ENCODE measurements at places on chromosomes 6 and 20.

- DNase-seq, result no peak
These were observed 86.8 kb downstream of the MOXD1 start for GRCh38 chr6:132314432-132314831.

DNA sequence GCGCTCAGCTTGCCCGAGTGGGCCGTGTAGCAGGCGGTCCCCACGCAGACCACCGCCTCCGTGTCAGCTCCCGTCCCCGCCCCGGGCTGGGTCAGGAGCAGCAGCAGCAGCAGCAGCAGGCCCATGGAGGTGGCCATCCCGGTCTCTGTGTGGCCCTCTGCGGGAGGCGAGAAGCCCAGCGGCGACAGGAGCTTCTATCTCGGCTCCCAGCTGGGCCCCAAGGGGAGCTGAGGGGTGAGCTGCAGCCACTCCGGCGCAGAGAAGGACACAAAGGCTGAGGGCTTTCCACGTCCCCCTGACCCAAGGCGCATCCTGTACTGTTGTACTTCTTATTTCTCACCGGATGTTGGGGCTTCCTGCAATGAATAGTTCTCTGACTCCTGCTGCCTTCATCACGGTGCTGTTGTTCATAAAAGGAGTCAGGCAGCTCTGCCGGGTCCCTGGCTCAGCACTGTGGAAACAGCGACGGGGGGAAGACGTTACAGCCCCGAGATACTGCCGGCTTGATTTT is at the start of gene CD93:
TSS of gene CD93 (minus strand) at position 269 of the 511 bp plus-strand sequence. CDS start at position 137, 132 bp downstream.
- peak; percentile 35 for DNase-seq

DNA sequence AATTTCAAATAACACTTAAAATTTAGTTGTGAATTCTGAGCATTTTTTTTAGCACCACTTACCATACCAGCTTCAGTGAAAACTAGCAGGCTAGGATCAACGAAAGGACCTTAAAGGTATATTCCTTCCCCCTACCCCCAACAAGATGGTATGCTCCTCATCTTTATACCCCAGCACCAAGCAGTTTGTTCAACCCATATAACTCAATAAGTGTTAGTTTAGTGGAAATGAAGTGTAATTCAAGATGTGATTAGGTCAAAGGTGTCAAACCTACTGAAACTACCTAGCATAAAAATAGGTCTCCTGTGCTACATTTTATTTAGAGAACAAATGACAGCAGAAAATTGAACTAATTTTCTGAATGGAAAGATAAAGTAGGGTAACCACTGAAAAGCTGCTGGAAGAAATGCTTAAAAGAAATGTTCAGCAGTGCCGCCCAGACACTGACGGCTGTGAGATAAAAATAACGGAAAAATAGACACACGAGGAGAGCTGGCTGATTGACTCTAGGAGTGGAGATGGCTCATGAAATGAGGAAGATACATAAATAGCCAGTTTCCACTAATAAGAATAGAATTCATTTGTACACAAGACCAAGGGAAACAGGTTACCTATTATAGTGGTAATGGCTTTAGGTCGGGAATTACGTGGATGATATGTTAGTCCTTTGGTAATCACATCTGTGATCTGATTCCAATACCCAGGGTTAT is 94.8 kb downstream of the IPCEF1 start:
- no peak for DNase-seq

DNA sequence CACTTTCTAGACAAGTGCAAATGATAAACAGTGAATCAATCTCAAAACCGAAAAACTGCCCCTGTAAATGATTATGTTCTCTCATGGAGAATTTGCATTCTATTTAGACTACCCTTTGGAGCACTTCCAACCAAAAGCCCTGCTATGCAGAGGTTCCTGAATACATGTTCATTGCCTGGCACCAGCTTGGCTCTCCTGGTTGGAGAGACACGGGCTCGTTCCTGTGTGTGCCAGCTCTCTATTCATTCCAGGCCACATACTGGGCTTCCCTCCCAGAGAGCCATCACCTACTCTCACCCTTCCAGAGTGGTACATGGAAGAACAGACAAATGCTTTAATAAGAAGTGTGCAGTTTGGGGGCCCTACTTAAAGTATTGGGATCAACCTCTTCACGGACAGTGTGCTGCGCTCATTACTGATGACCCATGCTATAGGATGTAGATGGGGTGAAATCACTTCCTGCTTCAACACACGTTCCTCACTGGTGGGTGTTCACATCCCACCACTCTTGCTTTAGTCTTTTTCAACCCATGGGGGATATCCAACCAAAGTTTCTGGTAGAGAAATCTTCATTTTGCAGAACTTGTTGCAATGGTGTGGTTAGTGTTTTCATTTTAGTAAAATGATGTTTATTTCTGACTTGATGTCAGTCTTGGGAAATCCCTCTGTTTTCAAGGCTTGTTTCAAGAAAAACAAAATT is 38.5 kb upstream of the NAA20 start:
- DNase-seq, result no peak

GRCh38 chr6:143183666-143184065 is 123.0 kb downstream of the AIG1 start:
- DNase-seq, result no peak

DNA sequence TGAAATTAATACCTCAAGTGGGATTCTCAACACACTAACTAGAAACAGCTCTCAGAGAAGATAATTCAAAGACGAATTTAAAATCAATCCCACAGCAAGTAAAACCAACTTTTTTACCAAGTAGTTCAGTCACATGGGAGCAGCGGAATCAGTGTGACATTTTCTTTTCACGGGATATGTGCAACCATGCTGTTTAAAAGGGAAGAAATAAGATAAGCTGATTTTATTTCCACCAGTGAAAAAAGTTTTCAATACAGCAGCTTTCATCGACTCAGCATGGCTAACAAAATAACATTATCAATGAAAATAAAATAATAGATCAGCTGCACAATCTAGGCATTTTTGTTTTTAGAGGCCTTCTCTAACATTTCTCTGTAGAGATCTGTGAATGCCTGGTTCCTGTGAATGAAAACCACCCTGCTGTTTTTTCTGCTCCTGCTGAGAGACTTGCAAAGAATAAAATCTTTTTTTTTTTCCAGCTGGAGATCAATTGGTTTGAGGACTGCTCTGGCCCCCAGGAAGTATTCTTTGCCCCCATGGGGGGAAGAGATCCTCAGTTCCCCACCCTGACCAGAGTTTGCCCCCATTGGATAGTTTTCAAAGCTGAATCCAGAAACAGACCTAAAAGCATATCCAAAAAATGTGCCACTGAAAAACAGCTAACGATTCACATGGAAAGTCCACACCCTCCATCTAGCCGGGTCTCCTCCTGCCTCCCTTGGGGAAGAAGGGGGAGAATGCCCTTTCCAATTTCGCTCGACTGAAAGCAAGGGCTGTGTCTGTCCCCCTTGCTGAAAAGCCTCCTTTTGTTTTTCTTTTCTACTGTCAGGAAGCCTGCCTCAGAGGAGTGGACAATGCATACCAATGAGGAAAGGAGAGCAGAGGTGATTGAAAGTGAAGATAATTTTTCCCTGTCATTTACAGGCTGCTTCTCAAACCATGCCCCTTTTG is 317.6 kb downstream of the PRKN start:
- DNase-seq, result no peak

GRCh38 chr6:55528624-55529023 is 50.4 kb downstream of the HMGCLL1 start:
- no peak for DNase-seq

GRCh38 chr6:1562171-1562955 is 47.4 kb upstream of the FOXC1 start:
- DNase-seq, result no peak

- DNase-seq, result no peak
These were observed 224.2 kb downstream of the DLL1 start for GRCh38 chr6:170066679-170067078.

GRCh38 chr6:165403006-165403595 is 93.7 kb upstream of the C6orf118 start:
- no peak for DNase-seq

DNA sequence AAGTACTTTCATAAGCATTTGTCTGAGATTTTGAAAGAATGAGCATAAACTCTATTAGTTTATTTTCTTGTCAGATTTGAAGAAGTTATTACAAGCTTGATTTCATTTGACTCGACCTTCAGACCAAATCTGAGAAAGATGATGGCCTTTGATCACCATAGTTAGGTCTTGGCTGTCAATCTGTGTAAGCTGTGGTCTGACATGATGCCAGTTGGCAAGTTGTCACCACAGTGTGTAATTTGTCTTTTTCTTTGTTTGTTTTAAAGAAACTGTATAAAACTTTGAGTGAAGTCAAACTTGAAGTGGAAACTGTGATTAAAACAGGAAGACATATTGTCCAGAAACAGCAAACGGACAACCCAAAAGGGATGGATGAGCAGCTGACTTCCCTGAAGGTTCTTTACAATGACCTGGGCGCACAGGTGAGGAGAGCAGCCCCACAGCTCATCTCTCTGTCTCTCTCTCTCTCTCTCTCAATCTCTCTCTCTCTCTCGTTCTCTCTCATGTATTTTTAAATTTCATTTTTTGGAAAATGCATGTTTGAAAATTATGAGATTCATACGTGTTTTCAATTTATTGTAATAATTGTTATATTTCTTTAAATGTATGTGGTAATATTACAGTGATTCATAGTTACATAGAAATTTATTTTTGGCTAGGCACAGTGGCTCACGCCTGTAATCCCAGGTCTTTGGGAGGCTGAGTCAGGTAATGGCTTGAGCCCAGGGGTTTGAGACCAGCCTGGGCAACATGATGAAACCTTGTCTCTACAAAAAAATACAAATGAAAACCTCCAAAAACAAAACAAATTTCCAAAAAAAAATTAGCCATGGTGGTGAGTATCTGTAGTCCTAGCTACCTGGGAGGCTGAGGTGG is 208.1 kb downstream of the UTRN start:
- DNase-seq, result no peak

GRCh38 chr6:34570066-34570833 is 14.1 kb upstream of the SPDEF start:
- DNase-seq, result no peak

DNA sequence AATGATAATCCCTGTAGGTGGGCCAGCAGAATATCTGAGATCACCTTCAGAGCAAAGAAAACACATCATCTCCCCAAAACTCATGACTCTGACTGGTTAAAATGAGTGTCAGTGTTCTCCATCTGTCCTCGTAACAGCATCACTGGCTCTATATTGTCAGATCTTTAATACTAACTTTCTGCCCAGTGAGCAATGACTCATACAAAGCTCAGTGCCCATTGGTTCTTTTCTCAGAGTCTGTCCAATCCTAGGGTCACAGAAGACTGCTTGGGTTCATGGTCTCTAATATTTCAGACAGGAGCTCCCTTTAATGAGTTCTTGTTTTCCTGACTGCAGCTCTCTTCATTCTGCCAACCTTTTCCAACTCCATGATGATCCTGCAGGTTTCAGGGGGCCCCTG is 36.4 kb downstream of the HLA-DPB1 start:
- peak; percentile 41 for DNase-seq

DNA sequence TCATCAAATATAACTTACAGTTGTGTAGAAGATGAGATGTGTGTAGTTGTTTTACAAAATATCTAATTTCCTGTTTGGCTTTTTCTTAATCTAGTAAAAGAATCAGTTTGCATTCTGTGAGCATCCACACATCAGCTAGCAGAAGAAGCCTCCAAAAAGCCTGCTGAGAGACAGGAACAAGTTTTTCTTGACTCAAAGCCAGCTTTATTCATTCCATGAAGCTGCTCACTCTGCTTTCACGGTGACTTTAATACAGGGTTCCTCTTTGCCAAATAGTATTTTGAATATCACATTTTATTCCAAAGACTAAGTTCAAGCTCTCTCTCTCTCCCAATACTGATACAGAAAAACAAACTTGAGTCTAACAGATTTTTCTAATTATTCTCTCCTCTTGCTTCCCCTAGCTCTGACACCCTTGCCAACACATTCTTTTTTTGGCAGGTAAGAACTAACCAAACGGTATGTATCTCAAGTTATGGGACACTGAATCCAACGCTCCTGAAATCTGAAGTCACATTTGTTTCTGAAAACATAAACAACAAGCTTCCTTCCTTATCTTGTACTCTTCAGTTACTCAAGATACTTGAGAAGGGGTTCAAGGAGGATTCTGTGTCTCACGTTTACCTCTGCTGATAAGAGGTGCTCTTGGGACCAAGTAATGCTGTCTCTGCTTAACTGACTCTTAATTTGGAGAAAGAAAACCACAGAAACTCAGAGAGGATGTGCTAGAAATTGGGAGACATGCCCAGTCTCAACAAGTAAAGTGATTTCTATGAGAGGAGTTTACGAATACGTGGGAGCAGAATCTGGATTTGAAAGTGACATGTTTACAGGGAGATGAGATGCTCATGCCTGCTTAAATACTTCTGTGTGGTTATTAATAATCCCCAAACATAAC is 184.2 kb upstream of the SPTLC3 start:
- peak; percentile 75 for DNase-seq

DNA sequence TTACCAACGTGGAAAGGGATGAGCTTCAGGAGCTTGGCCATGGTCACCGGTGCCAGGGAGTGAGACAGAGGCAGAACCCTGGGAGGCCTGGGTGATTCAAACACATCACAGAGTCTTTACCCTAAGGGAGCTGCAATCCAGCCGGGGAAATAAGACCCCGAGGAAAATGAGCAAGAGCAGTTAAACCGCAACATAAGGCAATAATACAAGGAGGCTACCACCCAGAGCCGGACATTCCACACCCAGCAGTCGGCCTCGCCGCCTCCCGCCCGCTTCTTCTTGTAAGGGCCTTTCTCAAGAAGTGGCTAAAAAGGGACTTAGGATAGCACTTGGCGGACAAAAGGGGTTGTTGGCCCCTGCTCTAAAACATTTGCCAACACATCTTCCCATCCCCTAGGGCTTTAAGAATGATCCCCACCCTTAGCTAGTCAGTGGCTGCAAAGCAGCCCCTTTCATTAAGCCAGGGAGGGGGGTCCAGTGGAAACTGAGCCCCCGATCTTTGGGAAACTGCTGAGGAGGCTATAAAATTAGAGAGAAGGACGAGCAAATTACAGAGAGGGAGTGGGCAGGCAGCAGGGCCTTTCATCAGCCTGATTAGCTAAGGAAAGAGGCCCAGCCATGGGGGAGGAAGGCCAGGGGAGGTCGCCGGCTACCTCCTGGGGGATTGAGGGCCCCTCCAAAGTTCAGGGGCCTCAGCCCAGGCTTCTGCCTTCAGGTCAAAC is 34.3 kb downstream of the SNX5 start:
- DNase-seq, result no peak

DNA sequence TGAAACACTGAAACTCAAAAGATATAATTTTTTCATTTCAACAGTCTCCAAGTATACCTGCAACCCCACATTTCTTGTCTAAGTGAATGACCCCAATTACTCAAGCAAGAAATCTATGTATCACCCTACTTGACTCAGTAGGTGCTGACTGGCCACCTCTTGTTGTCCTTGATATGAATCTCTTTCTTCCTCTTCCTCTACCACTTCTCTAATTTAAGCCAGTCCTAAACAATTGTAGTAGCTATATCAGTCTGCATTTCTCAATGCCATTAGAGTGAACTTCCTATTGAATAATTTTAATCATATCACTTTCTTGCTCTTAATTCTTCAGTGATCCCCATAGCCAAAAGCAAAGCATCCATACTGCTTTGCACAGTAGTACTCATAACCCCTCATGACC is 93.2 kb downstream of the NKAIN2 start:
- DNase-seq, result no peak

DNA sequence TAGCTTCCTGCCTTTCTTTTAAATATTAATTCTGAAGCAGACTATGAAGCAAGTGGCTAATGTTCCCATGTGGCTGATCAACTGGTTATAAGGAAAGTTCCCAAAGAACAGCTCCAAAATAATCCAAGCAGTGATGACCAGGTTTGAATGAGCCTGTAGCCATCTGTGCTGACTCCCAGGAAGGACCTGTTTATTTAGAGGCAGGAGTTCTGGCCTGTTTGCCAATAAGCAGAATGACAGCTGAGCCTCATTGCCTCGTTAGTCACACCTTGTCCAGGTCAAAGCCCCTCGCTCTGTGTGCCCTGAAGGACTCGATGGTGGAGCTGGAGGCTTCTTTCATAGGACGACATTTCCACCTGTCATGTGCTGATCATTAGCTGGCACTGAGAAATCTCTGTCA is 97.4 kb downstream of the TMEM170B start:
- DNase-seq, result no peak

All from muscle of arm (tissue), 14 donors.